RPMI8226 (cell line): ENCODE measurements at places on chromosomes 11 and 22.
A peak's percentile ranks its signal among the peaks of the same experiment; 100 is the strongest.

DNA sequence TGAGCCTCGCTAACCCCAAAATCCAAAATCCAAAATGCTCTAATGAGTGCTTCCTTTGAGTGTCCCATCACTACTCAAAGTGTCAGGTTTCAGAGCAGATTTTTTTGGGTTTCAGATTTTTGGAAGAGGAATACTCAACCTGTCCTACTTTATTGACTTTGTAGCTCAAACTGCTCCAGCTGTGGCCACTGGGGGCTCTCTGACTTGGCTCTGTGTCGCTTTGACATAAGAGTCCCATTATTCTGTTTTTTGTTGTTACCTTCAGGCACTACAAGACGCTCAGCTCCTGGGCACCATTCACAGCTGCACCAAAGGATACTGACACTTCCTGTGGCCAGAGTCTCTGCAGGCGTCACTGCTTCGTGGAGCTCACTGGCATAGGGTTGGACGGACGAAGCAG lies 41.1 kb downstream of the PHF21B start:
- DNase-seq = peak; percentile 44

- DNase-seq = no peak
Measured at GRCh38 chr11:8283465-8284230, 20.0 kb upstream of the LMO1 start.

- DNase-seq = no peak
Measured at GRCh38 chr11:31725176-31725575, 85.9 kb downstream of the PAX6 start.

GRCh38 chr11:65077451-65077850 lies 6.4 kb downstream of the CDCA5 start:
- DNase-seq = peak; percentile 35

DNA sequence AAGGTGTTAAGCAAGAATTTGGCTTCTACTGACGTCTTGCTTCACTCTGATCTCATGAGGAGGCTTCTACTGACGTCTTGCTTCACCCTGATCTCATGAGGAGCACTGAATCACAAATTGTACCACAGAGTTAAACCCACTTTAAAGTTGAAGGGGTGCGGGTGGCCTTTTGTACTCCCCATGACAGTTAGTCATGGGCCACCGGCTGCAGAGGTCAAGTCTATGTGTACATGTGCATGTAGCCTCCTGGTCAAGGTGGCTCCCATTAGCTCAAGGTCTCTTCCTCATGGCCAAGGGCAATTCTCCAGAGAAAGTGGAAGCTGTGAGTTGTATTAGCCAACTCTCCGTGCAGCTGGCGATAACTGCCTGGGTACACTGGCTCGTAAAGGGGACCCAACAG lies 23.1 kb upstream of the FZD4 start:
- DNase-seq = no peak

DNA sequence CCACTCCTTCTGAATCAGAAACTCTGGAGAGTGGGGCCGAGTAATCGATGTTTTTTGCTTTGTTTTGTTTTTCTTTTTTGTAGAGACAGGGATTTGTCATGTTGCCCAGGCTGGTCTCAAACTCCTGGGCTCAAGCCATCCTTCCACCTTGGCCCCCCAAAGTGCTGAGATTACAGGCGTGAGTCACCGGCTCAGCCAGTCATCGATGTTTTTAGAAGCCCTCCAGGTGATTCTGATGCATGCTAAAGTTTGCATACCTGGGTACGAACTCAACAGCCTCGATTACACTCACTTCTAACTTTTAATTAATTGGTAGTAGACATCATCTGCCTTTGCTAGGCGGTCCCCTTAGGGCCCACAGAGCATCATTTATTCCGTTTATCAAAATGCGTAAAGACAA lies 50.3 kb downstream of the C11orf71 start:
- no peak for DNase-seq

DNA sequence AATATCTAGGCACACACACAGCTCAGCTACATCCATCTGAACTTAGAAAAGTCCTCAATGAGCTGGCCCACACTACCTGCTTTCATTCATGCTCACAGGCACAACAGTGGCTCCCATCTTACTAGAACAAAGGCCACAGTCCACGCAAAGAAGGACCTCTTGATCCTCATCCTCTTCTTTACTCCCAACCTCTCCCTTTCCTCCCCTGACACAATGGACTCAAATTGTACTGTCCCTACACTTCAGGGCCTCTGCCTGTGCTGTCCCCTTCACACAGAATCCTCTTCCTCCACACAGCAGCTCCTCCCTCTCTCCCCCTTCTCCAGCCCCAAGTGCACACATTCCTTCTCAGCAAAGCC lies 12.7 kb downstream of the SMCO4 start:
- no peak for DNase-seq
